ENCODE measurements at places on chromosomes 12 and 14.

- no peak for DNase-seq
Observed at GRCh38 chr14:94175011-94175745, 1.1 kb downstream of the PPP4R4 start.

DNA sequence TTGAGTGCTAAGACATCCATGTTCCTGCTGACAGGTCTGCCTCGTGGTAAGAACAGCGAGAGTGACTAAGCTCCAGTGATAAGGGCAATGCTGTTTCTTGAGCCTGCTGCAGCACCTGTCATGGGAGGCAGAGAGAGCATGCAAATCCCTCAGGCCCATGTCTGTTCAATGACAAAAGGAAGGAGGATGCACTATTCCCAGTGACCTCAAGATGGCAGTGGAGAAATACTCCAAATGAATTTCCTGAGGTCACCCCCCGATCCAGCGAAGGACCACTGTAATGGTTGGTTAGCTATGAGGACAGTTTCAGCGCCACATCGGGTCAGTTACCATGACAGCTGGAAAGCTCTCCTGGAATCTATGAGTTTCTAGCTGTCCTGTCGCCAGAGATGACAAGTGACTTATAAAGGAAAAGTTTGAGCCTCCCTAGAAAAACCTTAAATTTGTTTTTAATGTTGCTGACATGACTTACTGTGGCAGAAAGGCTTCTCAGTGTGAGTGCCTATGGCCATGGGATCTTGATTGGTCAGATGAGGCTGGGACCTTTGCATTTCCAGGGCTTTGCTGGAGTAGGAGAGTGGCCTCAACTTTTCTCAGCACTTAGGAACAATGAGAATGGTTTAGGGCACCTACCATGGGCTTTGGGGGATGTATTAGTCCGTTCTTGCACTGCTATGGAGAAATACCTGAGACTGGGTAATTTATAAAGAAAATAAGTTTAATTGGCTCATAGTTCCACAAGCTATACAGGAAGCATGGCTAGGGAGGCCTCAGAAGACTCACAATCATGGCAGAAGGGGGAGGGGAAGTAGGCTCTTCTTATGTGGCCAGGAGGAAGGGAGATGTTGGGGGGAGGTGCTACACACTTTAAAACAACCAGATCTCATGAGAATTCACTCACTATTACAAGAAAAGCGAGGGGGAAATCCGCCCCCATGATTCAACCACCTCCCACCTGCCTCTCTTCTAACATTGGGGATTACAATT is 88.0 kb upstream of the TMEM260 start:
- no peak for DNase-seq

GRCh38 chr14:30017370-30017993 is 89.8 kb upstream of the PRKD1 start:
- no peak for DNase-seq

GRCh38 chr12:19829100-19829853 is 390.0 kb downstream of the AEBP2 start:
- no peak for DNase-seq

GRCh38 chr14:95137804-95138167 is 19.5 kb downstream of the DICER1 start:
- no peak for DNase-seq
